Myocyte (in vitro differentiated cells): ENCODE measurements at places on chromosomes 5 and 9. TPM values are rescaled to one million over a fixed set of nuclear protein-coding genes. Genes with fewer than 3 reads are reported as not detected.

Gene NMUR2
- total RNA-seq, result not detected in 2 replicates

Gene CDHR2
- total RNA-seq, result not detected in 2 replicates

Gene C5orf52
- not detected in 2 replicates for total RNA-seq

Gene SHOC1
- total RNA-seq, result not detected in 2 replicates

Gene LHX3
- total RNA-seq, result not detected in 2 replicates

Gene PDE8B
- not detected in 2 replicates for total RNA-seq

GRCh38 chr5:143290125-143290524 is 113.4 kb downstream of the NR3C1 start:
- DNase-seq, result no peak

- DNase-seq, result peak; percentile 56
Measured at GRCh38 chr9:134158753-134159392, 5.5 kb downstream of the RNU6ATAC start.

GRCh38 chr9:3868466-3868865 is 342.7 kb upstream of the RFX3 start:
- DNase-seq, result no peak

GRCh38 chr5:172117977-172118701 is 69.9 kb downstream of the STK10 start:
- DNase-seq, result peak; percentile 60

DNA sequence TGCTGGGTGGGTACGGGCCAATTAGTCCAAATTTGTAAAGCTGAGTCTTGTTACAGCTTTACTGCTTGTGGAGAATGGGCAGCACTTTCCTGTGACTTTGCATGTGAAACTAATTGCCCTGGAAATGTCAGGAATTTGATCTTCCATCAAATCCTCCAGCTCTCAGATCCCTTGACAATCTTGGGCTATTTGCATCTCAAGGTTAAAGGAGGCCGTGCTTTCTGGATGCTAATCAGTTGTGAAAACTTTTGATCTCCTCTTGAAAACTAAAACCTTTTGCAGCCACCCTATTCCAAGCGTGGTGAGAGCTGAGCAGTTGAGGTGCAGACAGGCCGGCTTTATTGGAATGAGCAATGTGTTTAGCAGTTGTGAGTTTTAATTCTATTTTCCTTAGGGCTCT is 68.0 kb upstream of the CLINT1 start:
- DNase-seq, result no peak

DNA sequence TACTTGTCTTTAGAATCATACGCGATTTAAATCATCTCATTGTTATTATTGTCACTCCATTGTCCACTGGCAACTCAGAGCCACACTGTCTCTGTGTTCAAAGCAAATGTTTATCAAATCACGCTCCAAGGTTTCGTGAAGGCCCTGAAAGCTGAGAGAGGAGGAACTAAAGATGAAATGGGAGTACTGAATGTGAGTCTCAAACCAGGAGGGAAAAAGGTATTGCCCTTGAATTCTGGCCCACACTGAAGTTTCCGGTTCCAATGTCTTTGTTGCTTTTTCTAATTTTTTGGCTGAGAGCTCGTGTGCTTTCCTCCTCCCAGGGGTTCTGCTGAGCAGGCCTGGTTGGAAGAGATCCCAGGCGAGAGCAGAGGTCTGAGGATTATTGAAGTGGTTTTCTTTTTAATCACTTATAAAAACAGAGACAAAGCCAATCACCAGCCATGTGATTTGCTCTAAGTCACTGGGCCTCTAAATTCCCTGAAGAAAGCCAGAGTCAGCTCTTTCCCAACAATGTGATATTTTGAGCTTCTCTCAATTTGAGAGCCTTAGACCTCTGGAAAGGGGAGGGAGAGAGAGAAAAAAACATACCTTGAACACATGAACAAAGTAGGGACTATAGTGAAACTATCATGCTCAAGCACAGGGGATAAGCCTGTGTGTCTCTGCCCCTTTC is 420.8 kb upstream of the GRAMD2B start:
- peak; percentile 85 for DNase-seq

- no peak for DNase-seq
Measured at GRCh38 chr9:69204849-69205248, 30.8 kb downstream of the TJP2 start.

DNA sequence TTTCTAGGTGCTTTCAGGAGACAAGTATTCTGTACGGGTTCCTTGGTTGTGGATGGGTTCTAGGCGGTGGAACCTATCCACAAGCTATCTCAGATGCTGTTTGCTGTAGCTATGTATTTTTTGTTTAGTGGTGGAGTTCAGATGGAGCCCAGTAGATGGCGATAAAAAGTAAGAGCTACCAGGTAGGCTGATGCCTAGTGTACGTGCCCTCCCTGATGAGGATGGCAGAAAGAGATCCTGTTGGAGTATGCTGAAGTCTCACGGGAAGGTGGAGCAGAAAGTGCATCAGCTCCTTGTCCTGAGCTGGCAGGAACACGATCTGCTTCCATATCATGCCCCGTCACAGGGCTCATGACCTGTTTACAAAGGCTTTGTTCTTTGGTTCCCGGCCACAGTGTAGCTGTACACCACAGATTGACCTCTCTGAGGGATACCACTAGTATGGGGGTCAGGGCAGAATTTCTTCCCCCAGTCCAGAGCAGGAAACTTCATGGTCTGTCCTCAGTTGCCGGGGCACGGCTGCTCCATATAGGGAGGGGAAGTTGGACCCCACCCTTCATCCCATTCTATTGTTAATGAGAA is 12.6 kb upstream of the UGT3A2 start:
- peak; percentile 52 for DNase-seq
